ENCODE measurements at places on chromosomes 7 and 10. TPM values are rescaled to one million over a fixed set of nuclear protein-coding genes. Genes with fewer than 3 reads are reported as not detected.
A peak's percentile ranks its signal among the peaks of the same experiment; 100 is the strongest.

The ASB10 gene
- total RNA-seq: not detected

DNA sequence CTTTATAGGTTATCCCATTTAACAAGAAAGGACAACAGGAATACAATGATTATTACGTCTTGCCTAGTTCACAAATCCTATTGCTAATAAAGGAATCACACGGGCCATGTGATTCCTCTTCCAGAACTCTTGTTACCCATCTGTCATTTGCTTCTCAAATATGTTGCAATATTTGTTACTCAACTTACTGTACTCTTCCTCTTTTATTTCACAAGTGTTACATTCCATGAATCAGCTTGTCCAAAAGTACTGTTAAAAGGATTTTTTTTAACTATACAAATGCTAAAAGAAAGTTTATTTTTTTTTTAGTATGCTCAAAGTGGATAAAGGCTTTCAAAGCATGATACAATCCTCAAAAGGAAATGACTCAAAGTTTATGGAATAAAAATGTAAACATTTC lies 3.9 kb upstream of the CD36 start:
- no peaks in the 10 kb centered on the region for H3K36me3 ChIP-seq
- H3K27me3 ChIP-seq: no peaks in the 10 kb centered on the region
- no peak overlapping the region for H3K4me3 ChIP-seq
- H3K27ac ChIP-seq: no peak overlapping the region

DNA sequence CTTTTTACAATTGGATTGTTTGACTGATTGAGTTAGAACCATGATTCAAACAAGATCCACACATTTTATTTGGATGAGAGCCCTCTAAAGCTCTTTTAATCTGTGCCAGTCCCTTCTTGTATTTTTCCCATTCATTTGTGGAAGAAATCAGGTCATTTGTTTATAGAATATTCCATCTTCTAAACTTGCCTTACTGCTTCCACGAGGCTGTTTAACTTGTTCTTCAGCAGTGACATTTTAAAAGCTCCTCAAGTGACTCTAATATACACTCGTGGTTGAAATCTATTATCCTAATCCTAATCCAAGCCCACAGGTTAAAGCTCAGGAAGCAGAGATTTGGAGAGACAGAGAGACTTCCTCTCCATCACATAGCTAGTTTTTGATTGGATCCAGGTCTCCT lies 155.4 kb upstream of the SVIL start:
- H3K4me1 ChIP-seq: no peaks in the 10 kb centered on the region
- DNase-seq: no peak
- H3K27ac ChIP-seq: no peak overlapping the region
- no peaks in the 10 kb centered on the region for H3K27me3 ChIP-seq
- no peak overlapping the region for H3K4me3 ChIP-seq
- H3K36me3 ChIP-seq: no peaks in the 10 kb centered on the region

The MRLN gene
- not detected for total RNA-seq

The PDZD8 gene
- 30.4 TPM for total RNA-seq

- no peaks in the 10 kb centered on the region for H3K36me3 ChIP-seq
- DNase-seq: no peak
- H3K4me1 ChIP-seq: no peaks in the 10 kb centered on the region
- no peaks in the 10 kb centered on the region for H3K27me3 ChIP-seq
Observed at GRCh38 chr10:74641659-74642058, 184.7 kb upstream of the KAT6B start.

DNA sequence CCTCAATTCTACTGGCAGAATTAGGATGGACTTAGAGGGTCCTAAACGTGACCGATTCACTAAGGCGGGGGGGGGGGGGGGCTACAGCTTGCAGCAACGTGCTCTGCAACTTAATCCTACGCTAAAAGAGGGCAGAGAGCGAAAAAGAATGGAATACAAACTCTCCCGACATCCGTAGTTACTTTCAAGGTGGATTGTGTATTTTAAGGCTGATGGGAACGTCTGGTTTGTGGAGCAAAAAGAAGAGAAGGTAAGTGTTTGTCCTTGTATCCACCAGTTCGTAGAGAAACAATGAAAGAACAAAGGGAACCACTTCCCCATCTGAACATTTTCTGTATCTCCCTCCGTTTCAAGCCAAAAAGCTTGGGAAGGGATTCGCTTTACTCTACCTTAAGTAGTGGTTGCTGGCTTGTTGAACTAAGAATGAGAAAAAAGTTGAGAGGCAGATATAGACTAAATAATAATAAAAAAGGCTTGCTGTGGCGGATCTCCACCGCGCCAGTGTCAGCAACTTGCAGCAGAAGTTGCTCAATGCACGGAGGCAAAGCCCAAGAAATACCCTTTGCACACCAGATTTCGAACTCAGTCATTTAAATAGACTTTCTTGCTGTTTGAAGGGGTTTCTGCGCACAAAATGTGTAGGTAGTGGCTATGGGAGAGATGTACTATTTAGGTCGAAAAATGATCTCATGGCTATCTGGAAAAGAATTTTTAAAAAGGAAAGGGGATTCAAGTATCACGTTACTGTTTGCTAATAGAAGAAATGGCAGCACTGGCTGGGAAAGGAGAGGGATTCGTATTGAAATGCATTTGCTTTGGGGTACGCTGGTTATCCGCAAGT lies 736 bp downstream of the SKIDA1 start:
- no peaks in the 10 kb centered on the region for H3K36me3 ChIP-seq
- H3K27me3 ChIP-seq: peaks cover 31% of the 10 kb centered on the region
- peak overlapping the region; percentile 68 for H3K27ac ChIP-seq
- DNase-seq: no peak
- H3K4me3 ChIP-seq: peak overlapping the region; percentile 75
- peaks cover 34% of the 10 kb centered on the region for H3K4me1 ChIP-seq

The ADAM12 gene
- total RNA-seq: 3.8 TPM

DNA sequence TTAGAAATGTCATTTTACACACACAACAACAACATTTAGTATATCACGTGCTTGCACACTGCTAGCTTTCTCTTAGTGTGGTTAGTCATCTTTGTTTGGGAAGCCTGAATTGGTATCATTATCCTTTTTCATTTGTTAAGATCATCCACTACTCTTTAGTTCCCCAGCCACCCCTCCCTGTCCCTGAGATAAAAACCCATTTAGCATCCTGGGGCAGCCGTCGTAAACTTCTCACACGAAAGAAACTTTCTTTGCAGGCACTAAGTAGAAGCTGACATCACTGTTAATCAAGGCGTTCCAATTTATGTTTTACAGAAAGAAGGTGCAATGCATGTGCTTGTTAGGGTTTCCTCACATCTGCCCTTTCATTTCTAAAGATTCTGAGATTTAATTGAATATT lies 475.1 kb upstream of the FZD8 start:
- H3K4me3 ChIP-seq: no peak overlapping the region
- H3K27ac ChIP-seq: no peak overlapping the region
- DNase-seq: no peak
- no peaks in the 10 kb centered on the region for H3K36me3 ChIP-seq
- H3K27me3 ChIP-seq: no peaks in the 10 kb centered on the region

The WNT8B gene
- not detected for total RNA-seq

- H3K4me3 ChIP-seq: no peak overlapping the region
- H3K27ac ChIP-seq: no peak overlapping the region
- no peaks in the 10 kb centered on the region for H3K27me3 ChIP-seq
- DNase-seq: no peak
Observed at GRCh38 chr10:123544986-123545385, 121.2 kb upstream of the GPR26 start.

DNA sequence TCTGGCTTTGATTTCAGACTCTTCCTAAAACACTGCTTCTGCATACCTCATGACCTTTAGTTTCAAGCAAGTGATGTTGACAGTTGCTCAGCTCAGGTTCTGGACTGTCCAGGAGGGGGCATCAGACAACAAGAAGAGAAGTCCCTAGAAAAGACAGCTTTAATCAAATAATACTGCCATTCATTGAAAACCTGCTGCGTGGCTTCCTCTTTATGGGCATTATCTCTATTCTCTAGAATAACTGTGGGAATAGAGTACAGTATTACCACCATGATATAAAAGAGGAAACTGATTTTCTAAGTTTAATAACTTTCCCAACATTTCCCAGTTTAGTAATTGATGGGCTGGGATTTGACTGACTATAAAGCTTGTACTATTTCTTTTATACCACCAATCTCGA lies 170.4 kb downstream of the SNX13 start:
- DNase-seq: peak; percentile 78
- H3K27me3 ChIP-seq: no peaks in the 10 kb centered on the region
- H3K4me1 ChIP-seq: no peaks in the 10 kb centered on the region
- no peaks in the 10 kb centered on the region for H3K36me3 ChIP-seq
- no peak overlapping the region for H3K4me3 ChIP-seq
- no peak overlapping the region for H3K27ac ChIP-seq

DNA sequence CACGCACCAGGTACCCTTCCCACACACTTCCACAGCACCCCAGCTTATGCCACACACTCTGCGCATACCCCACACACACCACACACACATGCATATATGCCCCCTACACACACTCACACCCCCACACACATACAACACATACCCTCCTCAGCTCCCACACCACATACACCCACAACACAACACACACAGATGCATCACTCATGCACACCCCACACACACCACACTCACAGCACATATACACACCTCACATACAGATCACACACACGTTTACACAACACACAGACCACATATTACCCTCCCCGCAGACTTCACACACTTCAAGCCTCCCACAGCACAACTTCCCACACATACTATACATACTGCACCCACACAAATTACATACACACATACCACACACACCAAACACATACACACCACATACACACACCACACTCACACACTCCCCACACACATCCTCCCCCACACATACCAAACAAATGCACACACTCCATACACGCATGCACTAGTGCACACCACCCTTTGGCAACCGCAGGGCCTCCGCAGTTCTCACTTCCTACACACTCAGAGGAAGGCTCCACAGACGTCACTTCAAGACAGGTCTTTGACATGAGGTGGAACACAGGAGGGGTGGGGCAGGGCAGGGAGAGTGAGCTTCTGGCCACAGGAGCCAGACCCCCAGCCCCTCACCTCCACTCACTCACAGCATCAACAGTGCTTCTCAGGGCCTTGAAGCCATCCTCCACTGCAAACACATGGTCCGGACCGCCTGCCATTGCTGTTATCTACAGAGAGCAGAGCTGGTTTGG lies 18.5 kb upstream of the ANTXRL start:
- H3K4me1 ChIP-seq: peaks cover 67% of the 10 kb centered on the region
- peak overlapping the region; percentile 85 for H3K4me3 ChIP-seq
- no peaks in the 10 kb centered on the region for H3K27me3 ChIP-seq
- peak overlapping the region; percentile 79 for H3K27ac ChIP-seq

The COL17A1 gene
- total RNA-seq: not detected
